ENCODE measurements at places on chromosomes 1 and 21.
A peak's percentile ranks its signal among the peaks of the same experiment; 100 is the strongest.

GRCh38 chr1:27891196-27891889 is 19.0 kb downstream of the THEMIS2 start:
- no peak for DNase-seq

DNA sequence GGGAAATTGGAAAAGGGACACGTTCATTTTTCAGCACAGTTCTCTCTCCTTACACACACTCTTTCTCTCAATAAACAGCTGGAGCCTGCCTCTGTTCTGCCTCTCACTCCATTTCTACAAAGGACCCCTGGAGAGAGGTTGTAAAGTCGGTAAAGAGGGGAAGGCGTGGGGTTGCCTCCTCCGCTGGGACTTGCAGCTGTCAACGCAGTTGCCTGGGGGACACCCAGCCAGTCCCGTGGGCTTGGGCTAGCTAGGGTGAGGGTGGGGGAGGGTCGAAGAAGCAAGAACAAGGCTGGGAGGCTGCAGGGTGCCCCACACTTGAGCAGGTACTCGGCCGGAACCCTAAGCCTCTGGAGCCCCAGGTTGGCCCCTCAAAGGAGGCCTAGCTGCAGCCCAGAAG is 27.6 kb downstream of the C1orf216 start:
- no peak for DNase-seq

DNA sequence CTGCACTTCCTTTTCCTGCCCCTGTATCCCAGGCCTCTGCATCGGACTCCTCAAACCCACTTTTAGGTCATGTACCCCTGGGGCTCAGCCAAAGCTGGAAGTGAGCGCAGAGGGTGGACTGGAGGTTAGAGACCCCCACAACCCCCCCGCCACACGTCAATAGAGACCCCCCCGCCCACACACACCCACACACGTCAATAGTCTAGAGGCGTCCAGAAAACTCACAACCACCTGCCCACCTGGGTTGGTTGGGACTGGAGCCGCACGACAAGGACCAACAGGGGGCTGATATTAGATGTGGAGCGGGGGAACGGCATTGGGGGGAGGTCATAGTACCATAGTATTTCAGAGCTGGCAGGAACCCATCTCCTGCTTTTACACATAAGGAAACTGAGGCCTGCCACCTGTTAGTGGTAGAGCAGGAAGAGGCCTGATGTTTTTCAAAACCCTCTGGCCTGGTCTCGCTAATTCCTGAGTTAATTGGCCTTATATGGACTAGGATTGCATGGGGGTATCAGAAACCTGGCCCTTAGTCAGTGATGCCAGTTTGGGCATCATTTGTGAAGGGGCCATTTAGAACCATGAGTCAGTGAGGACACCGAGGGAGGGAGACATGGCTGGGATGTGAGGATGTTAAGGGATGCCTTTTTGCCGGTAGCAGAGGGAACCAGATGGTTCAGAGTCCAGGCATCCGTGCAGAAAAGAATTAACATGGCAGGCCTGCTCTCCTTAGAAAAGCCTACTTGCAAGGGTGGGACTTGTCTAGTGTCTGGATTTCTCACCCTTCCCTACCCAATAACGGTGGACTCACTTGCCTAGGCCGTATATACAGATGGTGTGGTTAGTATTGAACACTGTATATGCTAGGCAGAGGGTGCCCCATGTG is 1.1 kb downstream of the NENF start:
- no peak for DNase-seq

GRCh38 chr1:86754265-86754974 is 50.0 kb downstream of the SH3GLB1 start:
- DNase-seq = no peak

- DNase-seq = no peak
Observed at GRCh38 chr1:183223467-183223866, 37.4 kb downstream of the LAMC2 start.

- no peak for DNase-seq
Observed at GRCh38 chr1:27566462-27567145, 37.3 kb downstream of the AHDC1 start.

DNA sequence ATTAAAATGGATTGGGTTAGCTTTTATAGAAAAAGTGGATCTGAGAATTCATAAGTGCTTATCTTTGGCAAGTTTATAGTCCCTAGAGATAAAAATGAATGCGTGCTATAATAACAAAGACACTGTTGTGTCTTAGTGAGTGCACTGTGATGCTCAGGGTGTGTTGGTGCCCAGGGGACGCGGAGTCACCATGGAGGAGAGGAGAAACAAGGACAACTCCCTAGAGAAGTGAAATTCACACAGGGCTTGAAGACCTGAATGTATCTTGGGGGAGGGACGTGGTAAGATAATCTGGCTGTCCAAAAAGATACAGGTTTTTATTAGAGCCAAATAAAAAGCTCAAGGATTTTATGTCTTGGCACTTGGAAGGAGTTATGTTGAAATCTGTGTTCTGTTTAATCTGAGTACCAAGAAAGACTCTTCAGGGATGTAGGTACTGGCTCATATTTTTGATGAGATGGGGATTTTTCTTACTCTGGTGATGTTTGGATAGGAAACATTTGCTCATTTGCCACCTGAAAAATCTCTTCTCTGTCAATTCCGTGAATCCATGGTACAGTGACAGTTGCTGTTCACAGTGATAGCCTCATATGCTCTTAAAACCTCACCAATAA is 9.6 kb downstream of the SMYD2 start:
- DNase-seq = no peak

GRCh38 chr21:38992737-38993136 is 187.0 kb downstream of the ETS2 start:
- peak; percentile 78 for DNase-seq

GRCh38 chr21:14673649-14674048 is 127.5 kb upstream of the SAMSN1 start:
- no peak for DNase-seq

- no peak for DNase-seq
Observed at GRCh38 chr1:3695326-3696217, 43.3 kb downstream of the TP73 start.

- DNase-seq = no peak
Observed at GRCh38 chr1:94741510-94741909, 78.6 kb upstream of the SLC44A3 start.

- no peak for DNase-seq
Observed at GRCh38 chr1:112448904-112449629, 53.1 kb downstream of the CTTNBP2NL start.

- no peak for DNase-seq
Observed at GRCh38 chr1:206098242-206098919, 18.8 kb downstream of the AVPR1B start.

- no peak for DNase-seq
Observed at GRCh38 chr1:170415710-170416372, 116.1 kb upstream of the GORAB start.

- DNase-seq = no peak
Observed at GRCh38 chr1:204672482-204673121, 12.9 kb downstream of the LRRN2 start.

GRCh38 chr1:179156026-179156425 is 73.5 kb downstream of the ABL2 start:
- DNase-seq = no peak

DNA sequence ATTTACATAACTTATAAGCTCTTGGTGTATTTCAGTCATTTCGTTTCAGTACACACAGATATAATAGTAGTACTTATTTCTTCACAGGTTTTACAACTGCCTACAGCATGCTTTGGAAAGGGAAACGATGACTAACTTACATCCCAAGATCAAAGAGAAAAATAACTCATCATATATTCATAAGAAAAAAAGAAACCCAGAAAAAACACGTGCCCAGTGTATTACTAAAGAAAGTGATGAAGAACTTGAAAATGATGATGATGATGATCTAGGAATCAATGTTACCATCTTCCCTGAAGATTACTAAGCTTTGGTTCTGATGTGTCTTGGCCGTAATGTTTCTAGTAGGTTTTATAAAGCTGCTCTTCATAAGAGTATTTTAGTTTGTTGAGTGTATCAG is 30.9 kb downstream of the TYW3 start:
- DNase-seq = no peak

DNA sequence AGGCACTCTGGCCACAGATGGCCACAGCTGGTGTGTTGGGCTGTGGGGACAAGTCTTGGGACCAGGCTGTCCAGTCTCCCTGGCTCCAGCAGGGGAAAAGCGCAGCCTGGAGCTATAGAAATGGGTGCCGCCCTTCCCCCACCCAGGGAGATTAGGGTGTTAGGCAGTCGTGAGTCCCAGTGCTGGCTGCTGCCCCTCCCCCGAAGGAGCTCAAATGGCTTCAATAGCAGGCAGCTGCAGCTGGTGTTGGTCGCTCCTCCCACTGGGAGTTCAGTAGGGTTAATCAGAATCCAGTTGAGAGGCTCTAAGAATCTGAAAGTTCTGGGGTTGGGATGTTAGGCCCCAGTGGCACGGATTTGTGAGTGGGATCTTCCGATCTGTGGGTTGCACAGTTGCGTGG is 595.6 kb upstream of the PKN2 start:
- no peak for DNase-seq

DNA sequence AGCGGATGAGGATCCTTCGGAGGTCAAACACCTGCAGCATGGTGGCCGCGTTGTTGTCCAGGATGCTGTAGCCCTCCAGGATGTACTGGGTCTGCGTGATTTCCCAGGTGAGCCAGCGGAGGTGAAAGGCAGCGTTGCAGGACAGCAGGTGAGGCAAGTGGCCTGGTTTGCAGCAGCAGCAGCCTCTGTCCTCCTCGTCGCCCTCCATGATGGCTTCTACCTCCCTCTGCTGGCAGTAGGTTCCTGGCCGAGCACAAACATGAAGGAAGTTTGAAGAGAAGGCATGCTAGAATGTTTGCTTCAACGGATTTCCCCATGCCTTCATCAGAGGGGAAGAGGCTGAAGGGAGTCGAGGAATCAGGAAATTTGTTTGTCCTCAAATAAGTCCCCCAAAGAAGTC is 74.7 kb downstream of the NTPCR start:
- DNase-seq = no peak

GRCh38 chr1:176141449-176141848 is 65.6 kb downstream of the COP1 start:
- no peak for DNase-seq

DNA sequence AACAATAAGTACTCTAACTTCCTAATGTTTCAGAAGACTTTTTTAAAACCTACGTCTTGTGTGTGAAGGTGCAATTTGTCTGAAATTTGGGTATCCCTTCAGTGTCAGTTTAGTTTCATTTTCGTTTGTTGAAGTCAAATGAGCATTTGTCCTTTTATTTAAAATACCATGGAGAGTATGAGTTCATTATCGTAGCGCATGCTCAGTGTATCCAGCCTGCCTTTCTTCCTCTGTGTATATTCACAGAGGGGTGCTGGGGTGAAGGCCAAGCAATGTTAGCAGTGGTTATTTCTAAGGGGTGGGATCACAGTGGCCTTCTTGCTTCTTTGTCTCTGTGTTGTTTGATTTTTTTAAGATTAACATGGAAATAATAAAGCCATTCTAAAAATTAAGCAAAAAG is 43.2 kb downstream of the CNN3 start:
- DNase-seq = no peak

DNA sequence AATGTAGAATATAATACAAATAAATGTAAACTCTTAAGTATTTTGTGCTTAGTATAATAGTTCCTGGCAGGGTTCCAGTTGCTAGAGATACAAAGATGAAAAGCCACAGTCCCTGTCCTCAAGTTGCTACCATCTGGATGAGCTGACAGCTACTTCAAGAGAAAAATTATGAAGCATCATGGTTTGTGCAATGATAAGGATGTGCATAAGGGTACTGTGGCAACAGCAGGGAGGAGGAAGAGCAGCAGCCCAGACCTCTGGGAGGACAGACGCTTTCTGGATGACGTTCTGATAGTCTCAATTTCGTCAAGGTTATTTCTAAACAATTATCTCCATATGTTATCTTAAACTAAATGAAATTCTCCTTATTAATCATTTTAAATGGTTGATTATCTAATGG is 198.9 kb downstream of the NTNG1 start:
- DNase-seq = no peak

GRCh38 chr1:160577671-160578070 is 1.6 kb downstream of the CD84 start:
- DNase-seq = no peak

- DNase-seq = no peak
Observed at GRCh38 chr21:41960386-41960785, 6.6 kb upstream of the C2CD2 start.

DNA sequence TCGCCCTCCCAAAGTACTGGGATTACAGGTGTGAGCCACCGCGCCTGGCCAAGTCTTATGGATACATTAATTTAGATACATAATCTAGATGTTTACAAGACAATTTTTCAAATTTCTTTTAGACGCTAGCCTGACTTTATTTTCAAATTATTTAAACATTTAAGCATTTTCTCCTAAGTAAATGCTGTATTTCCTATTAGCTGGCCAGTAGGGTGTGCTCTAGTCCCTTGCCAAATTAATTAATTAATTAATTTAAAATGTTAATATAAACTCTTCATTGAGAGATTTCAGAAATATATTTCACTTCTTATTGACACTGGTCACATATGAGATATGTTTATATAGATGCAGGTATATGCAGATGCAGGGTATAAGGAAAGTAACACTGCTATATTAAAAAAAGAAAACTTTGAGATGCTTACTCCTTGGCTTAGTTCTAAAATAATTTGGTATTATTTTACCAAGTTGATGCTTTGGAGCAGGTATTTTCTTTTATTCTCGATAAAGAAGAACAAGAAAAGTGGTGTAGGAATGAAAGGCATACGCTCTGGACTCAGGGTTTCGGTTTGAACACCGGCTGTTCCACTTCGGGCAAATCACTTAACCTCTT is 5.2 kb upstream of the ERRFI1 start:
- no peak for DNase-seq

DNA sequence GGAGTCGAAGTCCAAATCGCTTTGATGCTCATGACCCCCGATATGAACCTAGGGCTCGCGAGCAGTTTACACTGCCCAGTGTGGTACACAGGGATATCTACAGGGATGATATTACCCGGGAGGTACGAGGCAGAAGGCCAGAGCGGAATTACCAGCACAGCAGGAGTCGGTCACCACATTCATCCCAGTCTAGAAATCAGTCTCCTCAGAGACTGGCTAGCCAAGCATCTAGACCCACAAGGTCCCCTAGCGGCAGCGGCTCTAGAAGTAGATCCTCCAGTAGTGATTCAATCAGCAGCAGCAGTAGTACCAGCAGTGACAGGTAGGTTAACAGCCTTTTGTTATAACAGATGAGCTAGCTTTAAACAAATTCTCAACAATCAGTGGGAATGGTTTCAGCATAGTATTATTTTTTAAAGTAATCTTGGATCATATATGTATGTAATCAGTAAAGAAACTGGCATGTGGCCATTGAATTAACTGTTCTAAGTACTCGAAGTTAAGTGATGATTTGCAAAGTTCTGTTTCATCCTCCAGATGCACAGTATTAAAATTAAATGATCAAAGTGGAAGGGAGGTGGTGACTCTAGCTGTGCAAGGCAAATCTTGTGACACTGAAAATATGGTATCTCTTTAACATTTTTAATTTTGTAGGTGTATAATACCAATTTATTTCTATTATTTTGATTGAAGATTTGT is 29.0 kb downstream of the SPEN start:
- no peak for DNase-seq

DNA sequence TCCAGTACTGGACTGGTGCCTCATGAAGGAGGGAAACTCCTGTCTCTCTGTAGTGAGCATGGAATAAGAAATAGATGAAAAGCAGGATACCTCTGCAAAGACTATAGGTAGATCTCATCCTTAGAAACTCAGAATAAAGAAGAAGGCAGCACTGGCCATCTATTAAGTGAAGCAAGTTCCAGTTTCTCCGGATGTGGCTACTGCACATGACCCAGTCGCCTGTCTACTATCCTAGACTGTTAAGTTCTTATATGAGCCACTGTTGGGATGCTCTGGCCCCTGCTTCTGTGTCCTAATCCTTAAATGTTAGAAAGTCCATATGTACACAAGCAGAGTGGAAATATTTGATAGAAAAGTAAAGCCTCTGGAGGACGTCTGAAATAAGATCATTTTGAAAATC is 2.2 kb downstream of the FASLG start:
- no peak for DNase-seq

Data from glomerular endothelial cell (primary cell).